RCC 7860 (cell line): ENCODE measurements at places on chromosomes 3 and 15.

DNA sequence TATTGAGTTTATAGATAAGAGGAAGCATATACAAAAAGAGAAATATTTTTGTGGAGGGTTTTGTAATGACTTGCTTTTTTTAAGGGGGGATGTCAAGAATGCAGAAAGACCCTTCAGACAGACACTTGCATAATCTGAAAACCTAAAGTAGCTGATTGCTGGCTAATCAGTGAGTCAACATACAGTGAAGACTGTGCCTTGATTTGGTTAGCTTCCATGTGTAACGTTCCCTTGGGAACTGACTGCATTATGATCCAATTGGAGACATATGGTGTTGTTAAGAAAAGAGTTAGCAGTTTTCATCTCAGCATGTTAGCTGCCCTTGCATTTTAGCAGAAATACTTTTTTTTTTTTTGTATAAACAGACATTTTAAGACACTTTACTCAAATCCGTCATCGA, 483.2 kb downstream of the RBMS3 start:
- DNase-seq = no peak

DNA sequence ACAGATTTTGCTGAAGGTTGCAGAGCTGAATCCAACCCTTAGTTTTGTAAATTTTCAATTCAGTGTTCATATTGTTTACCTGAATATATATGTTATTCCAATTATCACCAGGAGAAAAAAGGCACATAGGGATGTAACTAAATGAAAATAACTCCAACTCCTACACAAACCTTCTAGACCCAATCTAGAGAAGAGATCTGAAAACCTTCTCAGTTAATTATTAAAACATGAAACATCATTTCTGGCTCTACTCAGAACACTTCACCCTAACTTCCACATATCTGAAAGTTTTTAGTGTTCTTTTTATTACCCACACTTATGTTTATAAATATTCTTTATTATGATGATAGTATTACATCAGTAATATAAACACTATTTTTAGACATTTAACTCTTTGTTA, 76.6 kb downstream of the LRRFIP2 start:
- DNase-seq = peak; percentile 39

GRCh38 chr3:107465064-107465631, 57.6 kb upstream of the BBX start:
- DNase-seq = no peak

GRCh38 chr3:9913601-9914000, 3.3 kb upstream of the IL17RC start:
- no peak for DNase-seq

- no peak for DNase-seq
Measured at GRCh38 chr3:100891827-100892226, 101.4 kb downstream of the ABI3BP start.

DNA sequence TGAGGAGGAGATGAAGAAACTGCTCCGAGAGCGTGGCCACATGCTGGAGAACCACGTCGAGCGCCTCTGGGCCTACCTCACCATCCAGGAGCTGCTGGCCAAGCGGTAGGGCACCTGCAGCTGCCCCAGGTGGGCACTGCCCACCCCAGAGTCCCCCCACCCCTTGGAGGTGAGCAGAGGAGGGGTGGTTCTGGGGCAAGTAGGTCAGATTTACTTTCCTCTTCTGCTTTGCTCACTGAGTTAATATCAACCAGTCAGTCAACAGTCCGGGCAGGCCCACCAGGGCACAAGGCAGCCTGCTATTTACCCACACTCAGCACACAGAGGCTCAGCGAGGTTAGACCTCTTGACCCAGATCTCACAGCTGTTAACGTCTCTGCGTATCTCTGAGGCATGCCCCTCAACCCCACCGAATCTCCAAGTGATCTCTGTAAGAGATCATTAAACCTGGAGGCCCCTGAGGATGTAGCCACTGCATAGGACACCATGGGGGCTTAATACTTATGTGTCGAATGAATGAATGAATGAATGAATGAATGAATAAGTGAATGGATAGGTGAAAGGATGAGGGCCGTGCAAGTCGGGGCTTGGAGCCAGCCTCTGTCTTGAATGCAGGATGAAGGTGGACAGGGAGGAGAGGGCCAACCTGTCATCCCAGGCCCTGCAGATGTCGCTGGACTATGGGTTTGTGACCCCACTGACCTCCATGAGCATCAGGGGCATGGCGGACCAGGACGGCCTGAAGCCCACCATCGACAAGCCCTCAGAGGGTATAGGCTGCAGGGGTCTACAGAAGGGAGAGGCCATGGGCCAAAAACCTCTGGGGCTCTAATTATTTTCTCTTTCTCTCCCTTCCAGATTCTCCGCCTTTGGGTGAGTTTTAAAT, 8.0 kb upstream of the ITIH3 start:
- no peak for DNase-seq

DNA sequence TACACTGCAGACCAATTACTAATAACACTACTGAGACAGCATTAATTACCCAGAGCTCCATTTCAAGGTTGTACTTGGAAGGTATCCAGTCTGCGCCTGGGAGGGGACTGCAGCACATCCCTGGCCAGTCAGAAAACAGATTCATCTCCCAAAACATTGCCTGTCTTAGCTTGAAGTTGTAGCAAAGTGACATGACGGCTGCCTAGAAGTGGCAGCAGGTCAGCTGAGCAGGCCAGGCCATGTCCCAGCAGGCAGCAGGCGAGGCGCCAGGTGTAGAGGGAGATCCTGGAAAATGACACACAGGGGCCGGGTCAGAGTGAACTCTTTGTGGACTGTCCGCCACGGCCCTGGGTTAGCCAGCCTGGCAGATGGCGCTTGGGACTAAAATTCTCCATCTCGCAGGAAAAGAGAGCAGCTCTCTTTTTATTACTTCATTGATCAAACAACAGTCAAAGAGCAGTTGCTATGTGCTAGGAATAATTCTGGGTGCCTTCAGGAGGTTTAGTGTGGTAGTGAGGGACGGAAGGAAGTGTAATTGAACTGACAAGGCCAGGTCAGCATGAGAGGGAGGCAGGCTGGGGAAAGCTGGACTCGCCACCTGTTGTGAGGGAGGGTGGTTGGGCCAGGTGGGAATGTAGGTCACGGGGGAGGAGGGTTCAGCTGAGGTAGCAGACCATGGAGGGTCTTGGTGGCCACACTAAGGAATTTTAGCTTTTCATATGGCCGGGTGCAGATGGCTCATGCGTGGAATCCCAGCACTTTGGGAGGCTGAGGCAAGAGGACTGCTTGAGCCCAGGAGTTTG, 1.3 kb upstream of the MAP6D1 start:
- DNase-seq = no peak

DNA sequence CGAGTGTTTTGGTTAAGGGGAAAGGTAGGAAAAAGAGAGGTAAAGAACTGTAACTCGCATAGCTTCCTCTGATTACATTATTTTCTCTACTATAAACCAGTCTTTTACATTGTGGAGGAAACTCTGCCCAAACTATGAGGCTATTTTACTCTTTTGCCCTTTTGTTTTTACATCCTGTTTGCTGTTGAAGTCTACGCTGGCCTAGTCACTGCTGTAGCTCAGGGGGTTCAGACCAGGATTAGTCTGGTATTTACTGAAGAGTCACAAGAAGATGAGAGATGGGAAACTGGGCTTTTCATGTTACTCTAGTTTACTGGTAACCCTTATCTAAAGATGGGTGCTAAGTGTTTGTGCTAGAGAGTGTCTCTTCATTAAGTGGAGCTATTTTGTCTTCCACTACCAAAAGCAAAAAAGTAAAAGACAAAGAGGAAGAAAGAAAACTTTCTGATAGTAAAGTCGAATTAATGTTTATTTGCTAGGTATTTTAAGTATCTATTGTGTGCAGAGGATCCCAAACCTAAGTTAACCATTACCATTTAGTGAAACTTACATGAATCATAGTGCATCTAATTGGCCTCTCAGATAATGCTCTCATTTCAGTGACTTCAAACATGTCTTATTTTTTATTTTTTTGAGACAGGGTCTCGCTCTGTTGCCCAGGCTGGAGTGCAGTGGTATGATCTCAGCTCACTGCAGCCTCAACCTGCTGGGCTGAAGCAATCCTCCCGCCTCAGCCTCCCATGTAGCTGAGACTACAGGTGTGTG, 10.9 kb downstream of the RARB start:
- no peak for DNase-seq

- DNase-seq = no peak
Measured at GRCh38 chr3:6204891-6205290, 656.0 kb upstream of the GRM7 start.

GRCh38 chr15:56804279-56804678, 71.0 kb upstream of the ZNF280D start:
- DNase-seq = no peak

- DNase-seq = no peak
Measured at GRCh38 chr15:78304216-78305066, 5.0 kb upstream of the SKIC8 start.

GRCh38 chr3:58377750-58378149, 45.1 kb downstream of the PXK start:
- DNase-seq = no peak

- no peak for DNase-seq
Measured at GRCh38 chr3:128709038-128709437, 16.9 kb upstream of the RAB7A start.

GRCh38 chr3:18529631-18530030, 104.5 kb upstream of the SATB1 start:
- no peak for DNase-seq

- no peak for DNase-seq
Measured at GRCh38 chr3:188662795-188663194, 508.8 kb downstream of the LPP start.

GRCh38 chr15:97174886-97175540, 785.5 kb upstream of the ARRDC4 start:
- DNase-seq = no peak

DNA sequence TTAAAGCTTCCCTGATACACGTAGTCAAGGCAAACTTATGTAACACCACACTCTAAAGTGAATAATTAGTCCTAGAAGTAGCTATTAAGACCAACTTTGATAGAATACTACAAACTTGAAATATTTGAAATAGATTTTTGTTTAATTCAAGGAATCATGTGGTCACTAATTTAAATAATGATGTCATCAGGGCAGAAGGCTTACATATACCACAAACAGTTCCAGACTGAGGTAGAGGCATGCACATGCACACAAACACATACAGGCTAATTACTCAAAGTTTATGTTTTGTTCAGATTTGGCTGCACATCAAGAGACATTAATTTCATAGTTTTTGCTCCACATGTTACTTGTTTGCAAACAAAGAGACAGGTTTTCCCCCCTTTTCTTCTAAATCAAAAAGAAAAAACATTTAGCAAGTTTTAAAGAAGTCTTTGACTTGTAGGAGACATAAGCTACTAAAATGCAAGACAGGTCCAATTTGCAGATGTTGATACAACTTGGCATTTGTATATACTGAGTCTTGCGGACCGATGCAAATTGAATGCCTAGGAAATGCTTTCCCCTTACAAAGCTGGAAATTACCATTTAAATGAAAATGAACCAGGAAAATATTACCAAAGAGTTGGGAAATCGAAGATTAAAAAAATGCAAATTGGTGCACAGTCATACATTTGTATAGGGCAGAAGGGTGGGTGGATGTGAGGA, 594.8 kb downstream of the MAGI1 start:
- DNase-seq = no peak

GRCh38 chr3:112315791-112316190, 17.2 kb upstream of the CD200 start:
- DNase-seq = no peak

DNA sequence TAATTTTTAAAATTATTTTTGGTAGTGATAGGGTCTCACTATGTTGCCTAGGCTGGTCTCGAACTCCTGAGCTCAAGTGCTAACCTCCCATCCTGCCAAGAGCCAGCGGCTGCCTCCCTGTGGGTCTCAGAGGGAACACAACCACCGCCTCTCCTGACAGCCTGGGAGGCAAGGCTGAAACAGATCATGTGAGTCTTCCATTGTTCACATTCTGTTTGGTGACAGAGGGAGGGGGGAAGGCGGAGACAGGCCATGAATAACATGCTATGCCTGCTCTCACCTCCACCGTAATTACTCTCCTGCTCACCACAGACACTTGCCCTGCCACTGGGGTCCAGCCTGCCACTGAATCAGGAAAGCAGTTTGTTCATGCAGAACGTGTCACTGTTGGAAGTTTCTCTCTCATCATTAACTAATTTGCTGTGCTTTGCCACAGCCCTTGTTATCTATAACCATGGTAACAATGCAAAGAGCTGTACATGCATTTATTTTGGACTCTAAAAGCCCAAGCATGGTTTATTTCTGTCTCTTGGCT, 78.4 kb upstream of the RASGRF1 start:
- DNase-seq = peak; percentile 61

- no peak for DNase-seq
Measured at GRCh38 chr3:121295452-121295851, 250.3 kb downstream of the POLQ start.

DNA sequence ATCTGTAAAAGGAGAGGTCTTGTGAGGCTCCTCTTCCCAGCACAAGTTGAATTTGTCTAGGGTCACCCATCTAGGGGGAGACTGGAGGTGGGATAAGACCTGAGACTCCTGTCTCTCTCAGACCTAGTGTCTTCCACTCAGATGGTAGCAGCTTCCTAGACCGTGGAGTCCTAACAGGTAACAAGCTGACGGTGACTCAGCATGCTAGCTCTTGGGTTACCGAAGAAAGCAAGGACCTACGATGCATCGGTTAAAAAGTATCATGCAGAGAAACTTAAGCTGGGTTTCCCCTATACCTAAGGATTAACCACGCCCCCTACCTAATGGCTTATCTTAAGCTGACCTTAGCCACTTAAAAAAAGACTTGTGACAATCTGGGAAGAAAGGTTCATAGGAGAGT, 7.6 kb downstream of the LRRN1 start:
- no peak for DNase-seq

DNA sequence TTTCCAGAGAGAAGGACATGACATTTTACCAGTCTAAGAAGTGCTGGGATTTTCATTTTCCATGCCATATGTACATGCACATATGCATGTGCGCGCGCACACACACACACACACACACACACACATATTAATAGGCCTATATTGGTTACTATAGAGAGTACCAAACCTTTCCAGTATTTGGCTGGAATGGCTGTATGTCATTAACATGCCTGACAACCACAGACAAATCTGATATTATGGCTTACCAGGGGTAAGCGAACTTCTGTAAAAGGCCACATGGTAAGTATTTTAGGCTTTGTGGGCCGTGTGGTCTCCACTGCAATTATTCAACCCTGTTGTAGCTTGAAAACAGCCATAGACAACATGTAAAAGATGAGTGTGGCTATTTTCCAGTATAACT, 97.2 kb upstream of the TSPAN3 start:
- DNase-seq = no peak

- no peak for DNase-seq
Measured at GRCh38 chr3:141618103-141618910, 119.8 kb upstream of the RNF7 start.

- DNase-seq = no peak
Measured at GRCh38 chr3:174333640-174334039, 525.5 kb upstream of the NAALADL2 start.
